Vagina (tissue), 2 donors: ENCODE measurements at places on chromosomes 7 and 10.

DNA sequence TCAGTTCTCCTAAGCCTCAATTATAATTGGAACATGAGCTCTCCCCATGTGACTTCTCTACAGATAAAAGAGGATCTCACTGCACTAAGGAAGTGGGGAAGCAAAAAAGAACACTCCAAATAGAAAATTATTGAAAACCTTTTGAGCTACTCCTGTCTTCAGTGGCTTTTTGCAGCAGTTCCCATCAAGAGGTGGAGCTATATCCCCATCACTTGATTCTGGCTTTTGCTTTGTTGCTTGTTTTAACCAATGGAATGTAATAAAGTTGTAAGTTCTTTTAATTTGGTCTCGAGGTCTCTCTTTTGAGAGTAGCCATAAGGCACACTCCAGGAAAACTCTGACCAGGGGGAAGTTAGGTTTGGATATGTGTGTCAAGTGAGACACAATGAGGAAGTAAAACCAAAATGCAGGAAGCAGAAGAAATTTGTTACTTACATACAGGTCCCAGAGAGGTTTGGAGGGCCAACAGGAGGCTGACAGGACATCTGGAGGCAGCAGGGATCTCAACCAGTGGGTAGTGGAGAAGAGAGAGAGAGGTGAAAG lies 569.4 kb downstream of the HTR7 start:
- no peaks in the 10 kb centered on the region for H3K36me3 ChIP-seq
- DNase-seq, result no peak
- H3K4me1 ChIP-seq, result no peaks in the 10 kb centered on the region
- H3K4me3 ChIP-seq, result no peak overlapping the region
- H3K27me3 ChIP-seq, result no peaks in the 10 kb centered on the region

- no peak for DNase-seq
- no peak overlapping the region for H3K27ac ChIP-seq
- no peaks in the 10 kb centered on the region for H3K36me3 ChIP-seq
- H3K4me1 ChIP-seq, result peaks cover 15% of the 10 kb centered on the region
- H3K27me3 ChIP-seq, result no peaks in the 10 kb centered on the region
- no peak overlapping the region for H3K4me3 ChIP-seq
Observed at GRCh38 chr7:155491812-155492211, 33.9 kb downstream of the EN2 start.

DNA sequence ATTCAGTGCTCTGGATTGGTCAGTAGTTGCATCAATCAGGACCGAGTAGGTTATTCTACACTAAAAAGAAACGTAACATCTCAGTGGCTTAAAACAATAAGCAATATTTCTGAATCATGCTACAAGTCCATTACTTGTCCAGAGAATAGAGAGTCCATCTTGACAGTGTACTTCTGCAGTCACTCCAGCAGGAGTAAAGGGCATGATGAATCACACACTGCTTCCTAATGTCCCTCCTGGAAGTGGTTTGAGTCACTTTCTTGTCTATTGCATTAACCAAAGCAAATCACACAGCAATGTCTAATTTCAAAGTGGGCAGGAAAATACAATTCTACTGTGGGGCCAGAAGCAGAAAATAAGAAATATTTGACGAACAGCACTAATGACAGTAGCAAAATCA lies 124.8 kb downstream of the TSPAN12 start:
- no peaks in the 10 kb centered on the region for H3K4me1 ChIP-seq
- no peak overlapping the region for H3K4me3 ChIP-seq
- no peaks in the 10 kb centered on the region for H3K27me3 ChIP-seq
- no peak for DNase-seq

- peak overlapping the region; percentile 73 for H3K27ac ChIP-seq
- H3K27me3 ChIP-seq, result no peaks in the 10 kb centered on the region
- peaks cover 100% of the 10 kb centered on the region for H3K4me1 ChIP-seq
Observed at GRCh38 chr10:79181698-79182521, 113.1 kb downstream of the ZMIZ1 start.

DNA sequence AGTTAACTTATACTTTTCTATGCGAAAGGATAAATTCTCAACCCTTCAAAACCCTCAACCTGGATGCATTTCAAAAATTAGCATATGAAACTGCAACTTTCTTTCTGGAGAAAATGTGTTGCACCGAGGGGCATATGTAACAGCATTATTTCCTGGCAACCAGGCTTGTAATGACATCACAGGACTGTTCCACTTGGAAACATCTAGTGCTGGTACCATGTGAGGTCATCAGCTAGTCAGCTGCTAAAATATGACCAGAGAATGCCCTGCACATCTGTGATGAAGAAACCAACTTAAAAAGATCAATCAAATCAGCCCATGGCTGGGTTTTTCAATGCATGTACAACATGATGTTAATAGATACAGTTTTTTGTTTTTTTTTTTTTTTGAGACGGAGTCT lies 40.0 kb downstream of the FGFR2 start:
- no peak overlapping the region for H3K27ac ChIP-seq
- no peak for DNase-seq
- H3K4me1 ChIP-seq, result peaks cover 15% of the 10 kb centered on the region

GRCh38 chr10:11794566-11794965 lies 28.6 kb upstream of the PROSER2 start:
- H3K27ac ChIP-seq, result no peak overlapping the region
- H3K4me3 ChIP-seq, result no peak overlapping the region
- no peak for DNase-seq
- H3K4me1 ChIP-seq, result no peaks in the 10 kb centered on the region

DNA sequence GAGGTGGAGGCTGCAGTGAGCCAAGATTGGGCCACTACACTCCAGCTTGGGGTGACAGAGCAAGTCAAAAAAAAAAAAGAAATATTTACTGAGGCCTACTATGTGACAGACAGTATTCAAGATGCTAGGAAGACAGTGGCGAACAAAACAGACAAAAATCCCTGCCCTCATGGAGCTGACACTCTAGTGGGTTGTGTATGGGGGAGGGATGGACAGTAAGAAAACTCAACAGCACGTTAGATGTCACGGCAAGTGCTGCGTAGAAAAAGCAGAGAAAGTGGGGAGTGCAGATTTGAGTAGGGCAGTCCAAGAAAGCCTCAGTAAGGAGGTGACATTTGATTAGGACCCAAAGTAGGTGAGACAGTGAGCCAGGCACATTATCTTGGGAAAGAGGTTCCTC lies 10.1 kb downstream of the CAMK2G start:
- DNase-seq, result no peak
- H3K27me3 ChIP-seq, result no peaks in the 10 kb centered on the region

- H3K27ac ChIP-seq, result peak overlapping the region; percentile 5
- no peaks in the 10 kb centered on the region for H3K4me1 ChIP-seq
- no peak overlapping the region for H3K4me3 ChIP-seq
- H3K36me3 ChIP-seq, result no peaks in the 10 kb centered on the region
- no peaks in the 10 kb centered on the region for H3K27me3 ChIP-seq
Observed at GRCh38 chr7:95526128-95526738, 40.5 kb downstream of the ASB4 start.

- H3K4me3 ChIP-seq, result no peak overlapping the region
- H3K4me1 ChIP-seq, result no peaks in the 10 kb centered on the region
- no peak overlapping the region for H3K27ac ChIP-seq
- H3K36me3 ChIP-seq, result no peaks in the 10 kb centered on the region
- H3K27me3 ChIP-seq, result no peaks in the 10 kb centered on the region
Observed at GRCh38 chr10:67843284-67843683, 5.3 kb upstream of the DNAJC12 start.

GRCh38 chr7:100745184-100745583 lies 11.8 kb downstream of the ZAN start:
- H3K4me3 ChIP-seq, result peak overlapping the region; percentile 2
- DNase-seq, result no peak

GRCh38 chr10:70493660-70494234 lies 15.2 kb downstream of the PALD1 start:
- no peak for DNase-seq
- no peak overlapping the region for H3K27ac ChIP-seq
- H3K4me3 ChIP-seq, result no peak overlapping the region
- no peaks in the 10 kb centered on the region for H3K27me3 ChIP-seq

DNA sequence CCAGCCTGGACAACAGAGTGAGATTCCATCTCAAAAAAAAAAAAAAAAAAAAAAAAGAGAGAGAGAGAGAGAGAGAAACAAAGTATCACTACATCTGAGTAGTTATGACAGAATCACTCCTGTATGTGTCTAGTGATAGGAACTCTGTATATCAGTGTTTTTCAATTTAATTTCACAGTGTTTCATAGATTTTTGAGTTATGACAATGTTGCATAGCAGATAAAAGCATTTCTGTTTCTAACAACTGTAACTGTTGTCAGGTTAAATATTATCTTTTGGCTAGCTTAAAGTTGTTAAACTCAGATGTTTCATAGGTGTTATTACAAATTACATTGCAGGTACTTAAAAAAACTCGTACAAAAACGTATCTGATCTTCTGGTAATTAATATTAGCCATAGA lies 60.3 kb downstream of the PLXDC2 start:
- no peak for DNase-seq
- no peaks in the 10 kb centered on the region for H3K27me3 ChIP-seq
- no peak overlapping the region for H3K4me3 ChIP-seq
- no peaks in the 10 kb centered on the region for H3K36me3 ChIP-seq
- peaks cover 4% of the 10 kb centered on the region for H3K4me1 ChIP-seq
- no peak overlapping the region for H3K27ac ChIP-seq

GRCh38 chr7:71753956-71754664 lies 622.2 kb downstream of the GALNT17 start:
- H3K36me3 ChIP-seq, result no peaks in the 10 kb centered on the region

DNA sequence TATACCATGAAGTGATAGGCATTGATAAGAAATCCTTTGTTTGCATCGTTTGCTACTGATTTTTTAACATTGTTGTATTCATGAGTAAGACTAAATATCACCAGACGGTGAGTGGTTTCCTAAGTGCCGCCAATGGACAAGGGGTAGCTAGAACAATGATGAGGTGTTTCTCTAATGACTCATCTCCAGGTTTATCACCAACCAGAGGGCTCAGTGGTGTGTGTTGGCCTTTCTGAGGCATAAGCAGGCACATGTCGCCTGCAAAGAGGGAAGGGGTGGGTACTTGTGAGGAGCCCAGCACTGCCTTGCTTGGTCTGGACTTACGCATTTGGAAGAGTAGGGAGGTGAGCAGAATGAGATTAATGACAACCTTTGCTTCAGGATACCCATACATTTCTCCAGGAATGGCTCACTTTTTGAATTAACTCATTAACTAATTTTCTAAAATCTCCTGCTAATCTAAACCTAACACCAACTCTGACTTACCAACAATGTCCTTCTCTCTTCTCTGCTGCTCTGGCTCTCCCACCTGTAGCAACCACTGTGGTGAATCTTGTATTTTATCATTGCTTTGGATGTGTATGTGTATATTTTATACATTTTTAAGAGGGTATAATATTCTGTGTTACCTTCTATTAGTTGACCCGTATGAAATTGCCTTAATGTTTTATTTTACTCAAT lies 722.6 kb downstream of the GRID1 start:
- H3K4me1 ChIP-seq, result peaks cover 29% of the 10 kb centered on the region
- H3K27ac ChIP-seq, result no peak overlapping the region
- DNase-seq, result peak; percentile 56

DNA sequence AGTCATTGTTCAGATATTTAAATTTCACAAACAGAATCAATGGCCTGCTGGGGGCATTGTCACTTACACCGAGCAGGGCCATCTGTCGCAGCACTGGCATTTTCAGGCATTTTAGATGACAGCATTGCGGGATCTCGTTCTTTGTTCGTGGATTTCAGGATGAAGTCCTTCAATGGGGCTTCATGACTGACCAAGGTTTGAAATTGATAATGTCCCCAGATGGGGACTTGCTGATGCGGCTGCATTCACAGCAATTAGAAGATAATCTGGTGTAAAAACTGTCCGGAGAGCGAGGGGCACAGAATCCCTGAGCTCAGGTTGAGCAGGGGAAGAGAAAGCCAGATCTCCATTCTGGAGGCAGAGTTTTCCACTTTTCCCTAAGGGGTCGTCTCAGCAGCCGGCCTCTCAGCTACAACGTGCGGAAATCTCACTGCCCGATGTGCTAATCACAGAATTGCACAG lies 1.9 kb upstream of the C7orf33 start:
- no peak overlapping the region for H3K27ac ChIP-seq
- H3K36me3 ChIP-seq, result no peaks in the 10 kb centered on the region

DNA sequence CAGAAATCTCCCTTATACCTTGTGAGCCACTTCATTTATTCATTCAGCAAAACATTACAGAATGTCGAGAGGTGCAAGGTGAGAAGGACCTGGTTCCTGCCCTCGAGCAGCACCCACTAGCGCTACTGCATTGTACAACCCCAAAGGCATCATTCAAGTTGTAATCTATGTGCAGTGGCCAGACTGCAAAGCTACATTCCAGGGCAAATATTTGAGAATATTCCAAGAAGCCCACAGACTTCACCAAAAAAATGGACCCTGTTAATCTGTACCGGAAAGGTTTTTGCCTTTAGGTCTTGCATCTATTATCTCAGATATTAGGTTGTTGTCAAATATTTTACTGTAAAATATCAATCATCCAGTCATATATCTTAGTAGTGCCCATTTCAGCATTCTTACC lies 295.4 kb upstream of the FZD1 start:
- no peaks in the 10 kb centered on the region for H3K27me3 ChIP-seq
- no peak overlapping the region for H3K27ac ChIP-seq
- H3K4me1 ChIP-seq, result no peaks in the 10 kb centered on the region
- no peaks in the 10 kb centered on the region for H3K36me3 ChIP-seq
- no peak overlapping the region for H3K4me3 ChIP-seq

- peak overlapping the region; percentile 60 for H3K4me3 ChIP-seq
- no peaks in the 10 kb centered on the region for H3K27me3 ChIP-seq
- no peak for DNase-seq
- H3K27ac ChIP-seq, result peak overlapping the region; percentile 71
- peaks cover 17% of the 10 kb centered on the region for H3K4me1 ChIP-seq
- H3K36me3 ChIP-seq, result no peaks in the 10 kb centered on the region
Observed at GRCh38 chr7:18087026-18087686, 59.5 kb upstream of the PRPS1L1 start.

- no peak within 1 kb of the TSS for H3K27ac ChIP-seq
- H3K36me3 ChIP-seq, result no peaks in the 10 kb centered on the region
- no peaks in the 10 kb centered on the region for H3K27me3 ChIP-seq
Observed at GRCh38 chr10:80289451-80290287, at the start of gene MAT1A. Gene MAT1A (minus strand): TSS chr10:80289658. CDS start chr10:80289423, 235 bp downstream.

DNA sequence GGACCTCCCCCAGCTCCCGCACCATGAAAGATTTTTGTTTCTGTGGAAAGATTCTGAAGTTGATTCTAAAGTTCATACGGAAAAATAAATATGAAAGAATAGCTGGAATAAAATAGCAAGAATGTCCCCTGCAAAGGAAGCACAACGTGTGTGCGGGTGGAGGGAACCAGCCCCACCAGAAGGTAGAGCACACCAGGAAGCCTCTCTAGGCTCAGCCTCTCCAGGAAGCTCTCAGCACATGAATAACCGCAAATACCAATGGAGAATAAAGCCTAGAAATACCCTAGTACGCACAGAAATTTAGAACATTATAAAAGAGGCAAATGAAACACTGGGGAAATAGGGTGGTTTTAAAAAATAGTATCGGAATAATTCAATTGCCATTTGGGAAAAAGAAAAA lies 24.6 kb upstream of the FAM170B start:
- H3K4me1 ChIP-seq, result peaks cover 3% of the 10 kb centered on the region
- no peak for DNase-seq
- no peaks in the 10 kb centered on the region for H3K27me3 ChIP-seq
- H3K36me3 ChIP-seq, result no peaks in the 10 kb centered on the region

DNA sequence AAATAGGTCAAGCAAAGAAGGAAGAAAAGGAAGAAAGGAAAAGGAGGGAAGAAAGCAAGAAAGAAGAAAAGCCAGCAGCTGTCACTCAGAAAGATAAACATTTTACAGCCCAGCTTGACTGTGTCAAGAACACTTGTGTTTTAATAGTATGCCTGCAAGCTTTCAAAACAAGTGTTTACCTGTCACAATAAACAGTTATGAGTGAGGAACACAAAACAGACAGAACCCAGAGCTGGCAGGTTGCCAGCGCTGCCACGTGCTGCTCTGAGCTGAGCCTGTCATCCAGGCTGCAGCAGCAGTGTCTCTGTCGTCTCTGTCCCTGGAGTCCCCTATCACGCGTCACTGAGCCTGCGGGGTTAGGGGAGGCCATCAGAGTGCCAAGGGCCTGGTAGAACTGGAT lies 827.6 kb upstream of the AUTS2 start:
- H3K36me3 ChIP-seq, result no peaks in the 10 kb centered on the region
- no peaks in the 10 kb centered on the region for H3K4me1 ChIP-seq
- H3K27me3 ChIP-seq, result no peaks in the 10 kb centered on the region
